ENCODE measurements at places on chromosomes 3 and 15.
A peak's percentile ranks its signal among the peaks of the same experiment; 100 is the strongest.

GRCh38 chr15:73282567-73283365, 86.0 kb downstream of the HCN4 start:
- no peak for DNase-seq

DNA sequence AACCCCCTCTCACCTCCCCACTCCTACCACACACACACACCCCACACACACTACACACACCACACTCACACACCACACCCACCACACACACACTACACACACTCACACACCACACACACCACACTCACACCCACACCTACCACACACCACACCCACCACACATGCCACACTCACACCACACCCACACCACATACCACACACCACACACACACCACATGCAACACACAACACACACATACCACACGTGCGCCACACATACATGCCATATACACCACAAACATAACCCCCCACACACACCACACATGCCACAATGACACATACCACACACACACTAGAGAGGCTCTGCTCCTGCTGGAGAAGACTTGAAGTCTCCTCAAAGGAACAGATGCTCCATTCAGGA, 5.9 kb upstream of the ITPKA start:
- DNase-seq = no peak

DNA sequence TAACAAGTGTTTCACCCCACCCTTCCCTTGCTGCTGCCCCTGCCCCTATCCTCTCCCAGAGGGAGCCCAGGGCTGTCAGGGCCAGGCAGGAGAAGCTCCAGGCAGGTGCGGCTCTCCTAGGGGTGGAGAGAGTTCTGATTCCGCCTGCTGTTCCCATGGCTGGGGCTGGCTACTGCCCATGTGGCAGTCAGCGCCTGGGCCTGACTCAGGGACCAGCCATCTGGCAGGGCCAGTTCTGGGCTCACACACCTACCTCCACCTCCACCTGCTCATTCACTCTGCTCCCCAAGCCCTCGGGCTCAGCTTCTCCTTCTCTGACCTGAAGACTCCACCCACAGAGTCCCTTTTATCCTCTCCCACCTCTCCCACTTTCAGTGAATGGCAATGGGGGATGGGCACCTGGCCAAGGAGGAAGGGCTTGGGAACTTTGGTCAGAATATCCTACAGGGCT, 23.4 kb downstream of the AMOTL2 start:
- DNase-seq = no peak

GRCh38 chr3:57856675-57857074, 100.6 kb downstream of the SLMAP start:
- peak; percentile 31 for DNase-seq

GRCh38 chr15:69200832-69201745, 40.7 kb downstream of the GLCE start:
- no peak for DNase-seq

- no peak for DNase-seq
These were observed 60.3 kb upstream of the TRA2B start for GRCh38 chr3:185998136-185998535.

DNA sequence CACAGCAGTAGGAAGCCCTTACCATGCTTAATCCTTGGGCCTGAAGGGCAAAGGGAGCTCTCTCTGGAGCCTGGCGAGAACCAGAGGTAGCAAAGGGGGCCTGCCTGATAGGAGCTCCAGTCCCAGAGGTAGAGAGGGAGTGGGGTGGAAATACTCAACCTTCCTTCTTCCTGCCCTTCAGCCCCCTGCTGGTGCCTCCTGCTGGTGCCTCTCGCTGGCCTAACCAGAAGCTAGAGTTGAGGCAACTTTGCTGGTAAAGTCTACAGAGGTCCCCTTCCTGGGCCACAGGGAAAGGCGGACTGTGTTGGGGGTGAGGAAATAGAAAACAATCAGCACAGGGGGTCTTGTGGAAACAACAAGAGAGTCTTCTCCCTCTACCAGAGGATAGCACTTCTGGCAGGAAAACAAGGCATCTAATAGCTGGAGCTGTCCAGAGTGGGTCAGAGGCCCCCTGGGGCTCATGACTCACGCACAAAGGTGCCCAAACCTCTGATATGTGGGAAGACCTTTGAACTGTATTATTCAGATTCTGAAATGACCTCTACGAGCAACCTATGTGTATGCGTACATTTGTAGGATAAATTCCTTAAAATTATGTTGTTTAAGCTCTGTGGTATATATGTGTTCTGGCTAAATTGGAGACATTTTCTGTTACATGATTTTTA, 133.9 kb downstream of the LRRC28 start:
- DNase-seq = no peak

DNA sequence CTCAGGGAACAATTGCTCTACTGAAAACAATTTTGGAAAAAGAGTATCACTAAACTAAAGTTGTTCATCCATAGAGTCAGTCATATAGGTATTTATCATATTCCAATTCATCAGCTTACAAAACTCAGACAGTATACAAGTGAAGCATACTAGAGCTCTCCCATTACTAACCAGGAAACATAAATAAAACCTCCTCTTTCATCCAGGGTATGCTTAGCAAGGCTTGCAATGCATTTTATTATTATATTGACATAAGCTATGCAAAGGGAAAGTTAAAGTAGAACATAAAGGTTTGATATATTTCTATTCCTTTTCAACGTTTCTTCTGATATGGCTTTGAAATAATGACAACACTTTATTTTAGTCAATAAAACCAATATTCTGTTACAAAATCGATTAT, 106.7 kb downstream of the GOLIM4 start:
- DNase-seq = no peak

- DNase-seq = no peak
These were observed 30.5 kb downstream of the ACAN start for GRCh38 chr15:88833731-88834100.

DNA sequence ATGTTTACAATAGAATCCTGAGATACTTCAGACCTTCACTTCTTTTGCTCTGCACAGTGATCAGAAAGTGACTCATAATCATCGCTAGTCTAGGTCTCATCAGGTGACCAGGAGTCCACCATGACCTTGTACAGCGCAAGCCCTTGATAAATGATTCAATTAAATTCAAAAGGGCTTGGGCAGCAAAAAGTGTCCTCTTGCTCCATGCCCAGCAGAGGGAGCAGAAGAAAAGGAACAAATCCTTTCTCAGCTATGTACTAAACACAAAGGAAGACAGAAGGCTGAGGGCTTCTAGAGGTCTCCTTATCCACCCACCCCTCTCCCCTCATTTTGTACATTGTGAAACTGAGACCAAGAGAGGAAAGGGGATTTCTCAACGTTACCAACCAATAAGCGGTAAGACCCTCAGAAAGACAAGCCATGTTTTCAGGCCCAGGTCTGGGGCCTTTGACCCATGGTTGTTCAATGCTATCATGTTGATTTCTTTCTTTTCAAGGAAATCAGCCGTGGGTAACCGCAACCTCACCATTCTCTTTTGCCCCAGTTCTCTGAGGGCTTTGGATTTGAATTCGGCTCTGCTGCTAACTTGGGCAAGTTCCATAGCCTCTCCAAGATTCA, 74.8 kb downstream of the AQP9 start:
- DNase-seq = peak; percentile 70

GRCh38 chr3:40196966-40197365, 112.5 kb upstream of the EIF1B start:
- no peak for DNase-seq

DNA sequence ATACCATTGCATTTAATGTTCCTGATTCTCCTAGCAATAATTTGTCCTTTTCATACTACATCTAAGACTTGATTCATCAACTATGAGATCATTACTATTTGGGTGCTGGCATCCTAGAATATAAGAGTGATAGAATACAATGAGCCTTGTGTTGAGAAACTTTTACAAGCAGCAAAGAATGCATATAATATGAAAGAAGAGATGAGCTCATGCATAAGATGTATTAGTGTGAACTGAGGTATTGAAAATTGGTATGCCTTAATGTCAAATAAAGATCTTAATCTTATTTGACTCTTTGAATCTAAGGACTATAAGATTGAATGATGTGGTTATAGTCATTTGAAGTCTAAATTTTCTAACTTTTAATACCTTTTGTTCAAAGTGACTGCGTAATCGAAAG, 220.0 kb upstream of the ARHGEF26 start:
- peak; percentile 5 for DNase-seq

GRCh38 chr3:43071313-43071893, 34.5 kb downstream of the POMGNT2 start:
- DNase-seq = no peak

DNA sequence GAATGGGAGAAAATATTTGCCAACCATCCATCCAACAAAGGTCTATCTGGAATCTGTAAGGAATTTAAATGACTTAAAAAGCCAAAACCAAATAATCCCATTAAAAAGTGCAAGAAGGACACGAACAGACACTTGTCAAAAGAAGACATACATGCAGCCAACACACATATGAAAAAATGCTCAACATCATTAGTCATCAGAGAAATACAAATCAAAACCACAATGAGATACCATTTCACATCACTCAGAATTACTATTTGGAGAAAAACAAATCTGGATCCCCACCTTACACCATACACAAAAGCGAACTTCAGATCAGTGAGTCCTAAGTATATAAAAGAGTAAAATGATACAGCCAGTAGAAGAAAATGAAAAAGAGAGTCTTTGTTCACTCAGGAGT, 58.6 kb upstream of the MNS1 start:
- no peak for DNase-seq
